ENCODE measurements at places on chromosomes 7 and 10.

- no peak for DNase-seq
These were observed 47.4 kb downstream of the PRPF18 start for GRCh38 chr10:13634207-13634606.

GRCh38 chr10:93071674-93072224 lies 1.9 kb upstream of the CYP26A1 start:
- no peak for DNase-seq

DNA sequence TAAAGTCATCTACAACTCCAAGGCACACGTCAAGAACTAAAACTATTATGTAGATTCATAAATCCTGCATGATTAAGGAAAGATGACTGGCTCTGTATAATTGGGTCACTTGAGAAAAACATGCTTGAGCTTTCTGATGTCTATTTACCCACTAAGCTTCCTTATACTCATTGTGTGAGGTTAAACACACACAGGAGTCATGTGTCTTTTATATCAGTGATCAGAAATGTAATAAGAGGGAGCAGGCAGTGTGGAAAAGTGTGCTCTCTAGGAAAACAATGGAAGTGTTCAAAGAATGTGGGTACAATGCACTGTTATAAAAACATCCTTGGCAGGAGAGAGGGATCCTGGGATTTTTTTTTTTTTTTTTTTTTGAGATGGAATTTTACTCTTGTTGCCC lies 108.6 kb upstream of the ARID5B start:
- no peak for DNase-seq

- DNase-seq = no peak
These were observed 58.1 kb downstream of the SVIL start for GRCh38 chr10:29576681-29577080.

GRCh38 chr7:101486433-101487104 lies 123.9 kb downstream of the COL26A1 start:
- DNase-seq = no peak

All from CD4-positive, alpha-beta T cell (primary cell).